ENCODE measurements at places on chromosomes 13 and 19.

- no peak for DNase-seq
These were observed 114.6 kb downstream of the KDM4B start for GRCh38 chr19:5083547-5083965.

DNA sequence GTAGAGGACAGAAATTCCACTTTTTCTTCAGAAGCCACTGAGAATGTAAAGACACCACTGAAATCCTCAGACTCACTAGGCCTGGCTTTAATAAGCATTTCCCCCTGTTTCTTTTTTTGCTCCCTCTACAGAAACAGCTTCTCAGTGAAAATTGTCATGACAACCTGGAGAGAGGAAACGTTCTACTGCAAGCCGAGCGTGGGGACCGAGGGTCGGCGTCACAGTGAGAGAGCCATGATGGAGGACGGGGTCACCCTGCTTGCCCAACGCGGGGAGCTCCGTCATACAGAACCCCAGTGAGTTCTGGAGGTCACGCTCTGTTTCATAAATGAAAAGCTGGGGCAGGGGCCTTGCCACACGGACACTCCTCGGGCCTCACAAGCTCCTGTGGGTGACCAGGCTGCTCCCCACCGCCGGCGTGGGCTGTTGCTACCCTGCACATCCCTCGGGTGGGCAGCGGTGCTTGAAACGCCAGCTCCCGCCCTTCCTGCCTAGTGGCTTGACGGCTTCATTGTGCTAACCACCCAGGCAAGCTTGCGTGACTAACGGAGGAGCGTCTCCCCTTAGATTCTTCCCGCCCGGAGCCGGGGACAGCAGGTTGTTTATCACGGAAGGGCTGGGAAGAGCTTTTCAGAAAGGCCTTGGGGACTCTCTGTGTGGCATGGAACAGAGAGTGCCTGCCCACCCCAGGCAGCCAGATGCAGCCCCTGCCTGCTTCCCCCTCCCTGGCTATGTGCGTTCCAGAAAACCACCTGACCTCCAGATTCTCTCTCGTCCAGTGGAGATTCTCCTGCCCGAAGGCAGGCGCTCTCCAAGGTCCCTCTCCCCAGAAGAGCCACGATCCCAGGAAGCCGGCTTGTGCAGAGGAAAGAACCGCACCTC is 153.6 kb downstream of the KATNAL1 start:
- no peak for DNase-seq

- DNase-seq: no peak
These were observed 70.6 kb downstream of the ESD start for GRCh38 chr13:46726347-46726746.

- DNase-seq: no peak
These were observed 304 bp downstream of the TSPAN16 start for GRCh38 chr19:11296264-11296663.
